ENCODE measurements at places on chromosomes 6 and 20.
A peak's percentile ranks its signal among the peaks of the same experiment; 100 is the strongest.

- peak; percentile 25 for DNase-seq
Measured at GRCh38 chr6:106927531-106928398, 46.8 kb downstream of the CD24 start.

DNA sequence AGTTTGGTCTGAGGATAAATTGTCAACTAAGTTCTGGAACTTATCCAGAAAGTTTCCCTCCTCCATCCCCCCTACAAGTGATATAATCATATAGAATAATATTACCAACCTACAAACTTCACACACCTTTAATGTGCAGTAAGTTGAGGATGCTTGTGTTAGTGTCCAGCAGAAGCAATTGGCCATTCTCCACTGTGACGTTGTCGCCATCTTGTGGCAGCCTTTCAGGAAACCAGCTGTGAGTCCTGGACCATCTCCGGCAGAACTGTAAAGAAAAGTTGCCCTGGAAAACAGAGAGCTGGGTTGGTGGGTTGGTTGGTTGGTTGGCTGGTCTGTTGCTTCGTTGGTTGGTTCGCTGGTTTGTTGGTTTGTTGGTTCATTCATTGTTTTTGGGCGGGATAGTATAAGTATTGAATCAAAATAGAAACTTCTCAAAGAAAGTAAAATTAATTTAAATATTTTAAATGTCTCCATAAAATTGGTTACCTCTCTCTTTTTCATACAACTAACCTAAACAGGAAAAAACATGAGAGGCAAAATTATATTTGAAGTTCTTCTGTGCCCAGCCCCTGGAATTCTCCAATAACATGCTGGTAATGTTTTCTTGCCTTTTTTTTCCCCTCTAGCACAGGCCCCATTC lies 127.5 kb downstream of the PKHD1 start:
- DNase-seq: peak; percentile 73

DNA sequence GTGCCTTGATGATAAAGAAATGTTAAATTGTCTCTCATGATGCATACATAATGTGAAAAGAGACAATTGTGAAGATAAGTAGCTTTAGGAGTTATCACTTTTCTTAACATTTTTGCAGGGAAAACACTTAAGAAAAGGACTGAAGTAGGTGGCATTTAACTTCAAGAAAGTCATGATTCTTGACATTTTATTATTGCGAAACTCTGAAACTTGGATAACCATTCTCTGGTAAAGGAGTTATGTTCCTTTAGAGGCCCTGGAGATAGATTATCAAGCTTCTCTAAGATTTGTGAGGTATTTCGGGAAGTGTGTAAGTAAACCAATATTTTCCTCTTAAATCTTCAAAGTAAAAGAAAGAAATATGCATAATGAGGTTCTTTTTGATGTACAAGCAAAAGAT lies 38.5 kb downstream of the HTR1B start:
- DNase-seq: peak; percentile 39

GRCh38 chr6:82571455-82571854 lies 207.8 kb downstream of the TPBG start:
- DNase-seq: no peak

DNA sequence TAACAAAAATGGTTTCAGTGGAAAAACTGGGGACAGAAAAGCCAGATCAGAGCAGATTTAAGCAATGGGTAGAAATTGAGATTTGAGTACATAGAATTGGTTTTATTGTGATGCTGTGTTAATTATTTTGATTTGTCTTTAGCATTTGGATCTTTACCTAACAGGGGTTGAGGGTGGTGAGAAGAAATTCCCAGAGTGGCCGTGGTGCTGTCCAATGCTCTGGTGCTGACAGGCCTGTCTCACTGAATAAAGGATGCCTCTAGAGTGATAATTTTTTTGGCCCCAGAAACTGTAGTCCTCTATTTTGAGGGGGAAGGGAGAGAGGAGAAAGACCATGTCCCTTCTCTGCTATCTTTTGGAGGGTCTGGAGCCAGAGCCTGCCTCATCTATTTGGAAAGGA lies 79.1 kb downstream of the LYRM2 start:
- DNase-seq: peak; percentile 5

GRCh38 chr20:53003420-53004154 lies 31.4 kb downstream of the TSHZ2 start:
- no peak for DNase-seq

- DNase-seq: no peak
Measured at GRCh38 chr6:139522511-139523220, 148.2 kb upstream of the CITED2 start.

DNA sequence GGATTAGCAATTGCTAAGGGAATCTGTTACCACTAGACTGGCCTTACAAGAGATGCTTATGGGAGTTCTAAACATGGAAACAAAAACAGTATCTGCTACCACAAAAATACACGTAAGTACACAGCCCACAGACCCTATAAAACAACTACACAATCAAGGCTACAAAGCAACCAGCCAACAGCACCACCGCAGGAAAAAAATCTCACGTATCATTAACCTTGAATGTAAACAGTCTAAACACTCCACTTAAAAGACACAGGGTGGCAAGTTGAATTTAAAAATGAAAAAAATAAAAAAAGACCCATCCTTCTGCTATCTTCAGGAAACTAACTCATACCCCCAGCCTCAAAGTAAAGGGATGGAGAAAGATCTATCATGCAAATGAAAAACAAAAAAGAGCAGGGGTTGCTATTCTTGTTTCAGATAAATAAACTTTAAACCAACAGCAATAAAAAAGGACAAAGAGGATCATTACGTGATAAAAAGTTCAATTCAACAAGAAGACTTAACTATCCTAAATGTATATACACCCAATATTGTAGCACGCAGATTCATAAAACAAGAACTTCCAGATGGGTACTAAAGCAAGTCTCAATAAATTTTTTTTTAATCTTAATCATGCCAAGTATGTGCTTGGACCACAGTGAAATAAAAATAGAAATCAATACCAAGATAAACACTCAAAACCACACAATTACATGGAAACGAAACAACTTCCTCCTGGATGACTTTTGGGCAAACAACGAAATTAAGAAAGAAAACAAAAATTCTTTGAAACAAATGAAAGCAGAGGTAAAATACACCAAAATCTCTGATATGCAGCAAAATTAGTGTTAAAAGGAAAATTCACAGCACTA lies 52.3 kb downstream of the RNGTT start:
- DNase-seq: no peak

- DNase-seq: no peak
Measured at GRCh38 chr6:8087870-8088754, 14.2 kb downstream of the EEF1E1 start.

- no peak for DNase-seq
Measured at GRCh38 chr6:152301021-152301764, 336.0 kb downstream of the SYNE1 start.

GRCh38 chr20:41055679-41056078 lies 27.1 kb downstream of the TOP1 start:
- DNase-seq: no peak

GRCh38 chr20:43178080-43178479 lies 11.6 kb downstream of the PTPRT start:
- no peak for DNase-seq

GRCh38 chr6:163667372-163668060 lies 253.0 kb downstream of the QKI start:
- peak; percentile 37 for DNase-seq
